Smooth muscle cell of bladder (primary cell): ENCODE measurements at places on chromosomes 11 and 22. TPM values are rescaled to one million over a fixed set of nuclear protein-coding genes. Genes with fewer than 3 reads are reported as not detected.

The PKP3 gene
- 1.3 and 1.6 TPM in 2 replicates for total RNA-seq

The INS gene
- not detected in 2 replicates for total RNA-seq

The ELFN2 gene
- total RNA-seq = 0.28 and 0.37 TPM in 2 replicates

The ACRV1 gene
- not detected in 2 replicates for total RNA-seq

The FADS1 gene
- total RNA-seq = 154 and 160 TPM in 2 replicates

The TRIM64 gene
- not detected in 2 replicates for total RNA-seq

The TUBA8 gene
- total RNA-seq = 0.18 and 0.43 TPM in 2 replicates
